ENCODE measurements at places on chromosomes 16 and 17.

DNA sequence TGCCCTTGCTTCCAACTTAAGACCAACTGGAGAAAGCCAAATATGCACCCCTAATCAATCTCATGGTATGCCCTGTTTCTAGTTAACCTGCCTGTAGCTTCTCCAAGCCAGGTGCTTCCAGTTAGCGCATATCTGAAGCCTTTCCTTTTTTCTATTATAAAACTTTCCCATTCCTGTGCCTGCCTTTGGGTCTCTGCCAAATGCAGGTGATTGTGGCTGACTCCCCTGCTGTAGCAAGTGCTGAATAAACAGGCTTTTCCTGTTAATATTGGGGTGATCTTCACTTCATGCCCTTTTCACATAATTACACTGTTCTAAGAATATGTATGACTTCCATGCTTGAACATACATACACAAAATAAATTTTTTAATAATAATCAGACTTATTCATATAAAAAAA is 207.4 kb downstream of the TANC2 start:
- no peak for DNase-seq

- no peak for DNase-seq
Observed at GRCh38 chr17:21353326-21354010, 22.7 kb upstream of the KCNJ12 start.

GRCh38 chr16:10631886-10632285 is 51.5 kb upstream of the EMP2 start:
- DNase-seq, result no peak

DNA sequence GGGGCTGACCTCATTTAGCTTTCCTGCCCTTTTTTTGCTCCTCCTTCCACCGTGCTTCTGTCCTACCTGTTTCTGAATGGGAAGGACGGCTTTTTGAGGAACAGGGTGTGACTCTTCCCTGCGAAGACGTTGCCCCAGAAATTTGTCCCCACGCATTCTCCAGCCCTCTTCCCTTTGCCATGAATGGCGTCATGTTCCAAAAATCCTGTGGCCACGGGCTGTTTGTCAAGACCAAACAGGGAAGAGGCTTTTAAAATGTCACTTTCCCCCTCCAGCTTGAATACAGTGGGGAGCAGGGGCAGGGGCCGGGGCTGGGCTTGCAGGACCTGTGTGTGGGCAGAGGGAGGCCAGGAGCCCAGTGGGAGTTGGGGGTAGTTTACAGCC is 13.9 kb downstream of the MPRIP start:
- DNase-seq, result no peak

- peak; percentile 15 for DNase-seq
Observed at GRCh38 chr17:6752068-6752909, 3.6 kb upstream of the XAF1 start.
